ENCODE measurements at places on chromosomes 1 and 21. TPM values are rescaled to one million over a fixed set of nuclear protein-coding genes. Genes with fewer than 3 reads are reported as not detected.

MTARC1 gene
- 9.5 TPM for total RNA-seq

ITGB2 gene
- total RNA-seq = 0.86 TPM

TIMM17A gene
- 90.4 TPM for total RNA-seq

RGS4 gene
- total RNA-seq = not detected

LAMB3 gene
- 19.4 TPM for total RNA-seq

PSMB2 gene
- total RNA-seq = 104 TPM

OR2T29 gene
- not detected for total RNA-seq

SPRR5 gene
- not detected for total RNA-seq

KRTAP19-3 gene
- total RNA-seq = not detected

RNF220 gene
- 54.6 TPM for total RNA-seq

ATP5PO gene
- 125 TPM for total RNA-seq

CLIC4 gene
- total RNA-seq = 58.8 TPM

ADAMTS5 gene
- not detected for total RNA-seq

UBL4B gene
- total RNA-seq = not detected

SYT6 gene
- total RNA-seq = 0.31 TPM

MECR gene
- 20.9 TPM for total RNA-seq
